ENCODE measurements at places on chromosomes 16 and 17. TPM values are rescaled to one million over a fixed set of nuclear protein-coding genes. Genes with fewer than 3 reads are reported as not detected.

Gene AMZ2
- 51.5 TPM for polyA plus RNA-seq

Gene SKAP1
- not detected for polyA plus RNA-seq

Gene TM4SF5
- 18.4 TPM for polyA plus RNA-seq

Gene ACSM2A
- polyA plus RNA-seq = not detected

Gene AXIN2
- polyA plus RNA-seq = 10.1 TPM

Gene SLC38A8
- not detected for polyA plus RNA-seq

Gene ZNF276
- polyA plus RNA-seq = 47.7 TPM

Gene EVI2A
- 3.8 TPM for polyA plus RNA-seq

Gene SLC12A4
- 15.8 TPM for polyA plus RNA-seq

Gene DPEP3
- polyA plus RNA-seq = not detected

Gene STH
- not detected for polyA plus RNA-seq

Gene KRT36
- polyA plus RNA-seq = 0.50 TPM

Gene ACSM2B
- polyA plus RNA-seq = not detected

Gene PRM2
- polyA plus RNA-seq = not detected

All from aorta (tissue), 5 donors.